Memory B cell (primary cell): ENCODE measurements at places on chromosomes 2 and 18.
A peak's percentile ranks its signal among the peaks of the same experiment; 100 is the strongest.

GRCh38 chr2:219225350-219225749 is 4.1 kb downstream of the ATG9A start:
- peaks cover 26% of the 10 kb centered on the region for H3K36me3 ChIP-seq
- no peaks in the 10 kb centered on the region for H3K27me3 ChIP-seq
- no peak for DNase-seq
- peaks cover 20% of the 10 kb centered on the region for H3K4me1 ChIP-seq
- H3K4me3 ChIP-seq = no peak overlapping the region

- H3K27me3 ChIP-seq = peaks cover 3% of the 10 kb centered on the region
- no peak overlapping the region for H3K27ac ChIP-seq
- H3K36me3 ChIP-seq = no peaks in the 10 kb centered on the region
Observed at GRCh38 chr2:170170281-170171040, 7.5 kb upstream of the MYO3B start.

GRCh38 chr2:55163941-55164390 is 68.1 kb downstream of the CLHC1 start:
- no peak overlapping the region for H3K27ac ChIP-seq
- no peak overlapping the region for H3K4me3 ChIP-seq
- H3K36me3 ChIP-seq = no peaks in the 10 kb centered on the region
- peaks cover 6% of the 10 kb centered on the region for H3K4me1 ChIP-seq
- no peaks in the 10 kb centered on the region for H3K27me3 ChIP-seq

GRCh38 chr2:140658760-140659692 is 1471.8 kb downstream of the LRP1B start:
- no peaks in the 10 kb centered on the region for H3K27me3 ChIP-seq
- no peak overlapping the region for H3K27ac ChIP-seq
- no peak for DNase-seq
- no peaks in the 10 kb centered on the region for H3K4me1 ChIP-seq
- H3K36me3 ChIP-seq = no peaks in the 10 kb centered on the region

DNA sequence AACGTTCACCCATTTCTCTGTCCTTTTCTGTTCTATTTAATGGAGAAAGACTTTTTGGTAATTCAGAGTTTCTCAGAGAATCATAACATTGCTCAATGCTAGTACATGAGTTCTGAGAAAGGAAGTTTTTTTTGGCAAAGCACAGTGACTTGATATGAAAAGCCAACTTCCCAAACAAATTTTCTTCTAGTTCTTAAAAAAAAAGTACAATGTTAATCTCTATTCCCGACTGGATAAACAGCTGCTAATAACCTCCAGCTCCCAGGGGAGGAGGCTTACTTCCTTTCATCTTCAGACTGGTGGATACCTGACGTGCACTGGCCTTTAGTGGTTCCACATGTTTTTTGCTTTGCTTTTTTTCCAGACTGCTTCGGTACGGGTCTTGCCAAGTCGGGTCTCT is 284.6 kb upstream of the CCDC68 start:
- no peak for DNase-seq
- peak overlapping the region; percentile 18 for H3K4me3 ChIP-seq
- peak overlapping the region; percentile 76 for H3K27ac ChIP-seq
- H3K27me3 ChIP-seq = no peaks in the 10 kb centered on the region

- H3K4me3 ChIP-seq = no peak overlapping the region
- peaks cover 5% of the 10 kb centered on the region for H3K27me3 ChIP-seq
- H3K27ac ChIP-seq = no peak overlapping the region
- no peak for DNase-seq
- peaks cover 4% of the 10 kb centered on the region for H3K4me1 ChIP-seq
- no peaks in the 10 kb centered on the region for H3K36me3 ChIP-seq
Observed at GRCh38 chr2:222722327-222722946, 51.0 kb downstream of the MOGAT1 start.

GRCh38 chr2:125526093-125526492 is 1129.9 kb upstream of the GYPC start:
- no peak for DNase-seq
- H3K4me3 ChIP-seq = no peak overlapping the region
- H3K27ac ChIP-seq = no peak overlapping the region
- no peaks in the 10 kb centered on the region for H3K36me3 ChIP-seq
- H3K4me1 ChIP-seq = no peaks in the 10 kb centered on the region
- no peaks in the 10 kb centered on the region for H3K27me3 ChIP-seq

DNA sequence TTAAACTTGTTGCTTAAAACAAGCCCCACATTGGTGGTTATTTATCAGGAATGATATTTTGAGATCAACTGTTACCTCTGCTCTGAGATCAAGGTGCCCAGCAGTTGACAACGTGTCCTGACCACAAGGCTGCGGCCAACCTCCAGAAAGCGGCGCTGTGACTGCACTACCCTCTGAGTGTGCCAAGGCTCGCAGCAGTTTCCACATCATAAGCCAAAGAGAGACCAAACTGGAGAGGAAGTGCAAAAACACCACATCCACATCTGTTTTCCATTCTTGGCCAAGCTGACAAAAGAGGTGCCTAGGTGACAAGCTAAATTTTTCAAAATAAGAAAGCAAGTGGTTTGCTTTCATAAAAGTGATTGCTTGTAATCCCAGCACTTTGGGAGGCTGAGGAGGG is 410.8 kb upstream of the POU3F3 start:
- H3K27ac ChIP-seq = no peak overlapping the region
- H3K27me3 ChIP-seq = no peaks in the 10 kb centered on the region
- no peaks in the 10 kb centered on the region for H3K4me1 ChIP-seq
- DNase-seq = no peak
- H3K4me3 ChIP-seq = no peak overlapping the region
- H3K36me3 ChIP-seq = no peaks in the 10 kb centered on the region

GRCh38 chr2:3446381-3446780 is 66.9 kb downstream of the TRAPPC12 start:
- H3K36me3 ChIP-seq = peaks cover 25% of the 10 kb centered on the region
- peaks cover 5% of the 10 kb centered on the region for H3K4me1 ChIP-seq
- H3K27ac ChIP-seq = no peak overlapping the region
- no peaks in the 10 kb centered on the region for H3K27me3 ChIP-seq
- H3K4me3 ChIP-seq = no peak overlapping the region

GRCh38 chr2:41989501-41990180 is 58.2 kb upstream of the PKDCC start:
- no peak for DNase-seq
- H3K27ac ChIP-seq = no peak overlapping the region
- H3K36me3 ChIP-seq = peaks cover 1% of the 10 kb centered on the region
- H3K27me3 ChIP-seq = peaks cover 28% of the 10 kb centered on the region
- no peaks in the 10 kb centered on the region for H3K4me1 ChIP-seq

- H3K36me3 ChIP-seq = peaks cover 4% of the 10 kb centered on the region
- no peak overlapping the region for H3K4me3 ChIP-seq
- peaks cover 30% of the 10 kb centered on the region for H3K27me3 ChIP-seq
- peaks cover 6% of the 10 kb centered on the region for H3K4me1 ChIP-seq
Observed at GRCh38 chr18:50199346-50199855, 4.5 kb upstream of the MYO5B start.

GRCh38 chr2:232876161-232876977 is 6.3 kb downstream of the SNORC start:
- DNase-seq = peak; percentile 35
- H3K27ac ChIP-seq = no peak overlapping the region
- H3K4me3 ChIP-seq = peak overlapping the region; percentile 76
- peaks cover 11% of the 10 kb centered on the region for H3K4me1 ChIP-seq
- H3K27me3 ChIP-seq = peaks cover 3% of the 10 kb centered on the region
- H3K36me3 ChIP-seq = no peaks in the 10 kb centered on the region

GRCh38 chr2:150644298-150645067 is 157.0 kb upstream of the RND3 start:
- no peak for DNase-seq
- no peak overlapping the region for H3K27ac ChIP-seq
- H3K4me1 ChIP-seq = peaks cover 7% of the 10 kb centered on the region
- no peak overlapping the region for H3K4me3 ChIP-seq

DNA sequence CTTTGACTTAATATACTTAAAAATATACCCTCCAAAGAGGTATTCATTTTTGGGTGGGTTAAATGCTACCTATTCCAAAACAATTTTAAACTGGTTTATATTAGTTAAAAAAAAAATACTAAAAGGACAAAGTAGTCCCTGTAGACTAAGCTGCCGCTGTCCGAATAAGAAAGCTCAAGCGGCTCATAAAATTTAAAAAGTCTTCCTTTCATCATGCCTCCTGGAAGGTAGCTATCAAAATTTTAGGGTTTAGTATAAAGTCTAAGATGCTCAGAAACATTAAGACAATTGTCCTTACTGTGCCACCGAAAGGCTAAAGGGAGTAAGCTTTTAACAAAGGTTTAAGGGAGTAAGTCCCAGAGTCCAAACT is 440 bp upstream of the UGGT1 start:
- no peaks in the 10 kb centered on the region for H3K27me3 ChIP-seq
- H3K27ac ChIP-seq = peak overlapping the region; percentile 87
- peaks cover 2% of the 10 kb centered on the region for H3K36me3 ChIP-seq
- DNase-seq = no peak

DNA sequence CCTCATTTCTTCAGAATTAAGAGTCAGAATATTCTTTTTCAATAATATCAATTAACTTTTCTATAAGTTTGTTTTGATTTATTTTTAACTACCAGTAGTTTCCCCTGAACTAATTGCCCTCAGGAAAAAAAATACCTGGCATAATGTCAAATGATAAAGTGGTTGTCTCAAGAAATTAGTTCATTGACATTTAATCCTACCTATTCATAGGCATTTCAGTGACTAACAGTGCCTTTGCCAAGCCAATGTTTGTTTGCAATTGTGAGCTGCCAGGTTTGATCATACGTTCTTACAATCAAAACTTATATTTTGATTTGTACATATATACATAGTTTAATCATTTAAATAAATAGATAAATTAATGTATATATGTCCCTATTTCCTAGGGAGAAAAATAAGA is 267.3 kb upstream of the MC4R start:
- no peak for DNase-seq
- no peaks in the 10 kb centered on the region for H3K36me3 ChIP-seq

- no peak for DNase-seq
- no peaks in the 10 kb centered on the region for H3K4me1 ChIP-seq
- H3K4me3 ChIP-seq = no peak overlapping the region
- H3K27ac ChIP-seq = no peak overlapping the region
Observed at GRCh38 chr2:163808406-163808805, 72.6 kb upstream of the FIGN start.

DNA sequence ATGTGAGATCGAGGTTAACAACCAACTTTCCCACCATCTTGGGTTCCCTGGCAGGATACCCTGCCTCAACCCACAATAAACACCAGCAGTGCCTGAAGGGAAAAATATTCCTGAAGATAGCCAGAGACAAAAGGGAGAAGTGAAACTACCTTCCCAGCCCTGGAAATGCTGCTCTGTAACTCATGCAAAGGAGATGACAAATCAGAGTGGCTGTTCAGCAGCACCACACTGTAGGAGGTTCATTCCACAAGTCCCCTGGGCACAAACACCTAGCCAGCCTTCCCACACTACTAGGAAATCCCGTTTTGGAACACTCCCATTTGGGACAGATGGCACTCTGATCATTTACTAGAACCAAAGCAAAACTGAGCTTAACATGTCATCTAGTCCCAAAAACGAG is 190.7 kb upstream of the RBBP8 start:
- DNase-seq = no peak
- peaks cover 2% of the 10 kb centered on the region for H3K27me3 ChIP-seq
- H3K4me3 ChIP-seq = no peak overlapping the region
- no peak overlapping the region for H3K27ac ChIP-seq
- peaks cover 6% of the 10 kb centered on the region for H3K4me1 ChIP-seq
